A172 (cell line): ENCODE measurements at places on chromosomes 13 and 19.

GRCh38 chr13:73171926-73172325 lies 113.1 kb downstream of the KLF5 start:
- DNase-seq: no peak

DNA sequence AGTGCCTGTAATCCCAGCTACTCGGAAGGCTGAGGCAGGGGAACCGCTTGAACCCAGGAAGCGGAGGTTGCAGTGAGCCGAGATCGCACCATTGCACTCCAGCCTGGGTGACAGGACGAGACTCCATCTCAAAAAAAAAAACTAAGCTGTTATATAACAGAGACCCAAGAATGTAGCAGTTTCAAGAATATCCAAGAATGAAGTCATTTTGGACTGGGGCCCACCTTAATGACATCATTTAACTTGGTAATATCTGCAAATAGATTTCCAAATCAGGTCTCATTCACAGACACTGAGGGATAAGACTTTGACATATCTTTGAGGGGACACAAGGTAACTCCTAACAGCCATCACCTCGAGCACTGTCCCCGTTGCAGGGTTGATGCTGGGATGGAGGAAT lies 36.5 kb upstream of the MRI1 start:
- peak; percentile 55 for DNase-seq

- DNase-seq: peak; percentile 53
Observed at GRCh38 chr19:13212759-13213330, 62.6 kb downstream of the IER2 start.

DNA sequence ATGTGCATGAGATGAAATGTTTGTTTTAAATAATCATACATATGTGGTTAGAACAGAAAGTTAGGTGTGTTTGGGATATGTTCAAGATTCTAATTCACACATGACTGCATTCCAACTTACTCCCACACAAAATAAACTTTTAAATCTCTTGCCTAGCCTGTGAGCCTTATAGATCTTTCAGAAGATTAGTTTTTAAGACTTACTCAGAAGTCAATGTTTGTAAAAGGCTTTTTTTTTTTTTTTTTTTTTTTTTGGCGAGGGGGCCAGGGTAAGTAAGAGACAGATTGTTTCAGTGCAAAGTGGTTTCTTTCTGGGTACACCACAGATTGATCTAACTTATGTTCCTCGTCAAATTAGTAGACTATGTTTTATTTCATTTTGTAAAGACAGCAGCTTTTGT lies 39.1 kb downstream of the GPR180 start:
- no peak for DNase-seq

DNA sequence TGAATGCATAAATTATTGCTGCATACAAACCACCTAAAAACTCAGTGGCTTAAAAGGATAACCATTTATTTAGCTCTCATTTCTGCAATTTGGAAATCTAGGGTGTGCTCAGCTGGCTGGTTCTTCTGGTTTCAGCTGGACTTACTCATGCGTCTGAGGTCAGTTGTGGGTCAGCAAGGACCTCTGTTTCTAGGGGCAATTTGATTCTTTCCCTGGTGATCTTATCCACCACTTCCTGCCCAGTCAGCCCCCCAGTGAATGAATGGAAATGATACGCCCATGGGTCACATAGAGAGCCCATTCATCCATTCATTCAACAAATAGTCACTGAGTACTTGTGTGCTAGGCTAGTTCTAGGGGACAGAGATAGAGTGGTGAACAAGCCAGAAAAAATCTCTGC lies 9.9 kb downstream of the FXYD5 start:
- DNase-seq: peak; percentile 94

GRCh38 chr19:16247353-16248182 lies 49.9 kb downstream of the AP1M1 start:
- peak; percentile 73 for DNase-seq

- DNase-seq: no peak
Observed at GRCh38 chr13:49814551-49815270, 22.2 kb upstream of the KPNA3 start.

DNA sequence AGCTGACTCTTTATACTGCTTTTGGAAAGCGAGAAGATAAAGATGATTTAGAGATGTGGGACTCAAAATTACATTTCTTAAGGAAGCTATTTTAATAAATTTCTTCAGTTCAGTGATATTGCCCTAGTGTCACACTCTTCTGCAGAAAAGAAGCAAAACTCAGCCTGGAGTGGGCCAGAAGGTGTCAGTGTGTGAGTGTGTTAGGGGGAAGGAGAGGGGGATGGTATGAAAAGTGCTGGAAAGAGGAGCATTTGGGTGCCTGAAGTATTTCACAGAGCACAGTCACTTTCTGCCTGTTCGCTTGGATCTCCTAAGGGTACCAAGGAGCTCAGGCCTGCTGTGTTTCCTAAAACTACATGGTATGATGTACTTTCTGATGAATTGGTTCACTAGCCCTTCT lies 84.5 kb upstream of the FRY start:
- DNase-seq: no peak
